Stimulated activated CD8-positive, alpha-beta memory T cell treated with anti-CD3 and anti-CD28 coated beads, Interleukin-7, amount 100 ng/mL, for 1 hour (primary cell): ENCODE measurements at places on chromosomes 7 and 10.

GRCh38 chr10:131981429-131982184 is at the start of gene BNIP3:
Gene BNIP3, minus strand, starts transcription at chr10:131981923. Its CDS starts 117 bp downstream, at chr10:131981806.
- peak; percentile 88 for DNase-seq

- DNase-seq, result no peak
Observed at GRCh38 chr7:15821484-15822427, 135.3 kb upstream of the MEOX2 start.

GRCh38 chr10:119505131-119505551 is 37.4 kb downstream of the RGS10 start:
- no peak for DNase-seq

GRCh38 chr10:119377958-119378736 is 164.4 kb downstream of the RGS10 start:
- DNase-seq, result no peak

DNA sequence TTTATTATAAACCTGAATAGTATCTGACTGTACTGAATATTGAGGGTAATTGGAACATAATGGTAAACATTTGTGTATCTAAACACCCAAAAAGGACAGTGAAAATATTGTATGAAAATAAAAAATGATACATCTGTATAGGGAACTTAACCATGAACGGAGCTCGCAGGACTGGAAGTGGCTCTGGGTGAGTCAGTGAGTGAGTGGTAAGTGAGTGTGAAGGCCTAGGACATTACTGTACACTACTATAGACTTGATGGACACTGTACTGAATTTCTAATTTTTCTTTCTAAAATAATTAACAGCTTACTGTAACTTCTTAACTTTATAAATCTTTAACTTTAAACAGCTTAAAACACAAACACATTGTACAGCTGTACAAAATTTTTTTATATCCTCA is 454.5 kb upstream of the FZD8 start:
- no peak for DNase-seq

- DNase-seq, result no peak
Observed at GRCh38 chr7:136009488-136010079, 32.4 kb upstream of the MTPN start.

DNA sequence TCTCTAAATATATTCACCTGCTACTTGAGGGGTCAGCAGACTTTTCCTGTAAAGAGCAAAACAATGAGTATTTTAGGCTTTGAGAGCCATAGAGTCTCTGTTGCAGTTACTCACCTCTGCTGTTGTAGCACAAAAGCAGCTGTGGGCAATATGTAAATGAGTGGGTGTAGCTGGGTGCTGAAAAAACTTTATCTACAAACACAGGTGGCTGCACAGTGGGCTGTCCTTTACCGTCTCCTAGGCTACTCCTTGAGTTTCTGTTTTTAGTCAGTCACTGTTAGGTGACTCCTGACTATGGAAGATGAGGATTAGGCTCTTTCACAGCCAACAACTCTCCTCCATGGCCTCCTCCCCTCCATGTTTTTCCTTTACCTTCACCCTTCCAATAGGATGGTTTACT is 286.1 kb upstream of the C7orf33 start:
- DNase-seq, result no peak

- no peak for DNase-seq
Observed at GRCh38 chr10:32437334-32437733, 8.6 kb upstream of the CCDC7 start.

GRCh38 chr7:81684514-81685269 is 85.2 kb downstream of the HGF start:
- DNase-seq, result no peak

DNA sequence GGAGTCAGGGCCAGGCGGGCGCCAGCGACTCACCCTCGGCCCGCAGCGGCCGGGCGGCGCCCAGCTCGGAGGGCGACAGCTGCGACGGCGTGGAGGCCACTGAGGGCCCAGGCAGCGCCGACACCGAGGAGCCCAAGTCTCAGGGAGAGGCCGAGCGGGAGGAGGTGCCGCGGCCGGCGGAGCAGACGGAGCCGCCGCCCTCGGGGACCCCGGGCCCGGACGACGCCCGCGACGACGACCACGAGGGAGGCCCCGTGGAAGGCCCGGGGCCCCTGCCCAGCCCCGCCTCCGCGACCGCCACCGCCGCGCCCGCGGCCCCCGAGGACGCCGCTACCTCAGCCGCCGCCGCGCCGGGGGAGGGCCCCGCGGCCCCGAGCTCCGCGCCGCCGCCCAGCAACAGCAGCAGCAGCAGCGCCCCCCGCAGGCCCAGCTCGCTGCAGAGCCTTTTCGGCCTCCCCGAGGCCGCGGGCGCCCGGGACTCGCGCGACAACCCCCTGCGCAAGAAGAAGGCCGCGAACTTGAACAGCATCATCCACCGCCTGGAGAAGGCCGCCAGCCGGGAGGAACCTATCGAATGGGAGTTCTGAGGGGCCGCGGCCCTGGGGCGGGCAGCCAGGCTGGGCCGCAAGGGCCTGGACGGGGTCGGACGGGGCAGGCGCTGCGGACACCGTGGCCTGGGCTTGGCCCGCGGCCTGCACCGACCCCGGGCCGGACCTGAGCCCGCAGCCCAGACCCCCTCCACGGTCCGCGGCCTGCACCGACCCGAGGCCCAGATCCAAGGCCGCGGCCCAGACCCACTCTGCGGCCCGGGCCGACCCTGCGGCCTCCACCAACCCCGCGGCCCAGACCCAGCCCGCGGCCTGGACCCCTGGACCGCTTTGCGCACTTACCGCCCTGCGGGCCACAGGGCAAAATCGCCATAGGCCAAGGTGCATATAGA is 37.9 kb upstream of the SH2B2 start:
- DNase-seq, result no peak

DNA sequence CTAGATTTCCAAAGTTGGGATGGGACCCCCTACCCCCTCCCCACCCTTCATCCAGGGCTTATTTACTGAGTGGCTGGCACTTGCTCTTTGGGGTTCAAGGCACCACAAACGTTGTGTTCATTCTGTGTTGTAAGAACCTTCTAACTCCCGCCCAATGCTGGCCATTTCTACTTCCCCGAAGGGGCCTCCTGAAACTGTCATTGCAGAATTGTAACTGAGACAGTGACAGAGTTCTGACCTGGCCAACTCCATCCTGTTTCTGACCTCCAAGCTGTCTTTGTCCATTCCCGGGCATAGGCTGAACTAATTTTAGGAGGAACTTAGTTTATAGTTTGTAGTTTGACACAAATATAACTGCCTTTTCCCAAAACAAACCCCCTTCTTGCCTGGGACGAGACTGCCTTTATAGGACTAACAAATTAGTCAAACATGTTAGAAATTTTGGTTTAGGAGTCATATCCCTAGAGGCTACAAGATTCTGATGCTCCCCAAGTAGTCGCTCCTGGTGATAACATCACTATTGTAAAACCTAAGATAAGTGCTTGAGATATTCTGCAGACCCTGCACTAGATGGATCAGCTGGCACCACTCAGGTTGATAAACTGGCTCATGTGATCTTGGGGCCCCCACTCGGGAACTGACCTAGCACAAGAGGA is 34.8 kb upstream of the ZMIZ2 start:
- DNase-seq, result no peak

DNA sequence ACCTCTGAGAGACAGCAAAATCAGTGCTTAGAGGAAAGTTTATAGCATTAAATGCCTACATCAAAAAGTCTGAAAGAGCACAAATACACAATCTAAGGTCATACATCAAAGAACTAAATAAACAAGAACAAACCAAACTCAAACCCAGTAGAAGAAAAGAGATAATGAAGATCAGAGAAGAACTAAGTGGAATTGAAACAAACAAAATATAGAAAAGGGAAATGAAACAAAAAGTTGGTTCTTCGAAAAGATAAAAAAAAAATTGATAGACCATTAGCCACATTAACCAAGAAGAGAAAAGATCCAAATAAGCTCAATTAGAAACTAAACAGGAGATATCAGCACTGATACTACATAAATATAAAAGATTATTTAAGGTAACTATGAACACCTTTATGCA is 280.0 kb upstream of the NRG3 start:
- no peak for DNase-seq
